Dermis microvascular lymphatic vessel endothelial cell (primary cell): ENCODE measurements at places on chromosomes 11 and 22.

GRCh38 chr11:69601011-69601975, 39.7 kb upstream of the CCND1 start:
- no peak for DNase-seq

- DNase-seq = peak; percentile 26
Observed at GRCh38 chr22:22687638-22688500, 43.5 kb downstream of the GGTLC2 start.

DNA sequence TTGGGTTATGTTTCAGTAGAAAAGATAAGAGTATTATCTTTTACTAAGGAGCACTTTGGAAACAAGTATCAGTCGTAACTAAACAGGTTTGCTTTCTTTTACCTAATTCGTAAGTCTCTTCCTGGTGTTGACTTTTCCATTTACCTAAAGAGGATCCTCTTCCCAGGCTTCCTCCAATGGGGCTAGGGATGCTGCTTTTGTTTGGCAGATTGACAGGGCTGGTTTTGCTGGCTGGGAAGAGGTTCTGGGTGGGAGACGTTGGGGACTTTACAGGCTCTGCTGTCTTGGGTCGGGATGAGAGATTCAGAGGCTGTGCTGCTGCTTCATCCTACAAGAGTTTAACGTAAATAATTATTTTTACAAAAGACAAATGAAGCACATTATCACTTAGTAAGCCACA, 306.7 kb downstream of the SOX6 start:
- DNase-seq = no peak

DNA sequence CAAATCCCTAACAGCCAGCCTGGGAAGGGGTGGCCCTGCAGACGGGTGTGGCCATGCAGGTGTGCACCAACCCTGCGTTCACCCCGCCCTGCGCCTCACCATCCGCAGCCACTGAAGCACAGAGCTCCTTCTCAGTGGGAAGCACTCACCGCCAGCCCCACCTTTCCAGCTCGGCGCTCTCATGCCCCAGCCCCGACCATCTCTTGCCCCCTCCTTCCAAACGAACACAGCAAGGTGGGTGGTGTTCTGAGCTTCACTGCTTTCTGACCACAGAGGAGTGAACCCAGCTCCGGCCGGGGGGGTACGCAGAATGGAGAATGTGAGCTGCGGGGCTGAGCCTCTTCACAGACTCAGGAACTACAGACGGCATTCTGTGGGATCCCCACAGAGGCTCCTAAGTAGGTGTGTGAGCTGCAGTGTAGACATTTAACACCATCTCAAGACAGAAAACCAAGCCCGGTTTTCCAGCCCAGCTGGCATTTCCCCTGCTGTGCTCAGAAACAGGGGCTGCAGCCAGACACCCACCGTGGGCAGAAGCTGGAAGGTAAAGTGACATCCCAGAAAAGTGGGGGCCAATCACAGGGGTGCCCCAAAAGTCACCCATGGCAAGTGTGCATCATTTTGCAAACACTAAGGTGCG, 88.4 kb upstream of the RTL6 start:
- DNase-seq = no peak

- DNase-seq = no peak
Observed at GRCh38 chr22:50014053-50014501, 1.5 kb upstream of the IL17REL start.

- DNase-seq = no peak
Observed at GRCh38 chr22:26800858-26801257, 143.5 kb downstream of the MIAT start.

DNA sequence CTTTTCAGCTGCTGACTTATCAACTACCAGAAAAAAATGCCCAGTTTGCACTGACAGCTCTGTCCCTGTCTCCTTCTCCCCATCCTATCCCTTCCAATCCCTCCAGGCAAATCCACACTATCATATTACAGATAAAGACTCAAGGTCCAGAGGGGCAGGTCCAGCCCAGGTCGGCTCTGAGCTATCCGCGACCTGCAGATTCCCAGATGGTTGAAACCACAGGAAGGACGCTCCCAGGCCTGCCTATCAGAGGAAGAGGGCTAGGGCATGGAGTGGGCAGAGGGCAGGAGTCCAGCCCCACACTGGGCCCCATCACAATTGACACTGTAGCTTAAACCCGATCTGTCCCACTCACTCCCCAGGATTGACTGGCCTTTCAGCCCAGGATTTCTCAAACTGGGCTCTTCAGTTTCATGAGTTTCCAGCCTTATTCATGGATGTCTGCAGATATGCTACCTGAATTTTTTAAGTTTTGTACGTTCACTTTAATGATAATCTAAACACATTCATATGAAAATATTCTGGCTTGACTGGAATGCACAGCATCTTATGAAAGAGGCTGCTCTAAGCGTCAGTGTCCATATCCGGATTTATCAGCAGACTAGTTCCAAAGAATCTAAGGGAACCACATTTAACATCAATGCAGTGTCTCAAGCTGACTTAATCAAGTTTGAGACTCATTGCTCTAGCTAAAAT, 16.4 kb upstream of the FCHSD2 start:
- no peak for DNase-seq

GRCh38 chr11:57638005-57638781, 11.5 kb downstream of the YPEL4 start:
- DNase-seq = peak; percentile 41
